Sigmoid colon (tissue), 7 donors: ENCODE measurements at places on chromosomes 2 and 18. TPM values are rescaled to one million over a fixed set of nuclear protein-coding genes. Genes with fewer than 3 reads are reported as not detected.

GRCh38 chr2:70356941-70357683 is 55.2 kb upstream of the FAM136A start:
- DNase-seq = no peak

Gene GAD1
- not detected for total RNA-seq

- DNase-seq = no peak
These were observed 12.0 kb downstream of the KCNK3 start for GRCh38 chr2:26704441-26704977.

Gene CD8A
- total RNA-seq = 0.36 TPM

- no peak for DNase-seq
These were observed 98.1 kb upstream of the HS6ST1 start for GRCh38 chr2:128416806-128417205.

- DNase-seq = no peak
These were observed 42.9 kb upstream of the SPHKAP start for GRCh38 chr2:228224410-228224809.

DNA sequence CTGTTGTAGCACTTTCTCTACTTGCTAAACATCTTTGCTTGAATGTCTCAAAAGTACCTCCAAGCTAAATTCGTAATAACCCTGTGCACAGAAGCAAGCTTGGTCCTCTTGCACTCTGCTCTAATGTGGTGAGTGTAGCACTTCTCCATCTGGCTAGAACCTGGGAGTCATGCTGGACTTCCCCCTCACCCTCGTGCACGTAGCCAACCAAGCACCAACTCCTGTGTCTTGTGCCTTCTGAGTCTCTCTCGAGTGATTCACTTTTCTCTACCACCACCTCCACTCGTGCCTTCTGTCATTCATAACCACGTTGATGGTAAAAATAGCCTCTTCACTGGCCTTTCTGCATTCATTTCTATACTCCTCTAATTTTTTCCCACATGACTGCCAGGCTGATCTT is 91.9 kb upstream of the KCNE4 start:
- no peak for DNase-seq

Gene NCKAP5
- total RNA-seq = 0.82 TPM

GRCh38 chr2:119724656-119725485 is 34.9 kb upstream of the PTPN4 start:
- no peak for DNase-seq

Gene GAL3ST2
- not detected for total RNA-seq

GRCh38 chr2:72886505-72887031 is 640 bp upstream of the SPR start:
- DNase-seq = no peak

Gene CRYBA2
- not detected for total RNA-seq

Gene HOXD10
- 46.0 TPM for total RNA-seq

DNA sequence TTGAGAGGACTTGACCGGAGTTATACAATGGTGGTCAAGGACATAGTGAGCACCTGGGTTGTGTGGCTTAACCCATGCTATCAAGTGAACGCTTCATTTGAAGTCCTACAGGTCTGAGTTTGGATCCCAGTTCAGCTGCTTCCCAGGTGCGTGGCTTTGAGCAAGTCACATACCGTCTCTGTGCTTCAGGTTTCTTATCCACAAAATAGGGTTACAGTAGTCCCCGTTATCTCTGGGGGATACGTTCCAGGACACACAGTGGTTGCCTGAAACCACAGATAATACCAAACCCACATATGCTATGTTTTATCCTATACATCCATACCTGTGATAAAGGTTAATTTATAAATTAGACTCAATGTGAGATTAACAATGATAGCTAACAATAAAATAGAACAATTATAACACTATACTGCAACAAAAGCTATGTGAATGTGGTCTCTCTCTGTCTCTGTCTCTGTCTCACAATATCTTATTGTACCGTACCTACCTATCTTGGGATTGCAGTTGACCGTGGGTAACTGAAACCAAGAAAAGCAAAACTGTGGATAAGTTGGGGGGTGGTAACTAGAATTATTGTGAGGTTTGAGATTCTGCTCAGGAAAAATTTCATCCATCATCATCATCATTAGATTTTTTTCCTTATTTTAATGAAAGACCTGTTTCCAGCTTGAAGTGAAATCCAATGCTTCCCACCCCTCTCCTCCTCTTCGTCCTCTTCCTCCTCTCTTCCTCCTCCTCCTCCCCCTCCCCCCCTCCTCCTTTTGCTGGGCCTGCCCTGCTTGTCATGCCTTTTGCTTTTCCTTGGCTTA is 22.7 kb downstream of the LBH start:
- no peak for DNase-seq

- no peak for DNase-seq
These were observed 255.3 kb downstream of the NR4A2 start for GRCh38 chr2:156077041-156077742.

Gene IMP4
- 76.4 TPM for total RNA-seq

- no peak for DNase-seq
These were observed 278.4 kb downstream of the TMX3 start for GRCh38 chr18:68436485-68436884.

GRCh38 chr2:229641676-229642075 is 72.7 kb downstream of the DNER start:
- DNase-seq = no peak

GRCh38 chr2:212032032-212032431 is 506.6 kb downstream of the ERBB4 start:
- DNase-seq = no peak

GRCh38 chr2:213995400-213996105 is 415.3 kb upstream of the VWC2L start:
- no peak for DNase-seq

Gene HES6
- total RNA-seq = 16.3 TPM

DNA sequence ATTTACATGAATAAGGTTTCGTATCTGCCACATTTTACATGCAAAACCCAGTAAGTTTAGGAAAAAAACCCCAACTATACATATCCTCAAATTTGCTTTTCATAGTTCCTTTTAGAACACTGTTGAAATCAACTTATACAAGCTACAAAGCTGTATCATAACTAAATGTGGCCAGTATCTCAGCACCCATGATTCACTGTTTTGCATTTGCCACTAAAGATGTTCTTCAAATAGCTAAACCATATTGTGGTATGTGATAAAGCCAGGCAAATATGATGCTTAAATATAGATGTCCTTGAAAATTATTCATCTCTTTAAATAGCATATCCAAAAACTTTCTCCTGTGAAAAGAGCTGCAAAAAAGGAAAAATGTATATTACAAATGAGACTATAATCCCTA is 29.9 kb downstream of the ROCK2 start:
- DNase-seq = no peak

GRCh38 chr2:113221846-113222245 is 48.1 kb downstream of the PSD4 start:
- no peak for DNase-seq

- no peak for DNase-seq
These were observed 171.4 kb downstream of the SETBP1 start for GRCh38 chr18:44851856-44852621.

Gene CFAP65
- not detected for total RNA-seq

Gene CYP27A1
- total RNA-seq = 27.2 TPM

DNA sequence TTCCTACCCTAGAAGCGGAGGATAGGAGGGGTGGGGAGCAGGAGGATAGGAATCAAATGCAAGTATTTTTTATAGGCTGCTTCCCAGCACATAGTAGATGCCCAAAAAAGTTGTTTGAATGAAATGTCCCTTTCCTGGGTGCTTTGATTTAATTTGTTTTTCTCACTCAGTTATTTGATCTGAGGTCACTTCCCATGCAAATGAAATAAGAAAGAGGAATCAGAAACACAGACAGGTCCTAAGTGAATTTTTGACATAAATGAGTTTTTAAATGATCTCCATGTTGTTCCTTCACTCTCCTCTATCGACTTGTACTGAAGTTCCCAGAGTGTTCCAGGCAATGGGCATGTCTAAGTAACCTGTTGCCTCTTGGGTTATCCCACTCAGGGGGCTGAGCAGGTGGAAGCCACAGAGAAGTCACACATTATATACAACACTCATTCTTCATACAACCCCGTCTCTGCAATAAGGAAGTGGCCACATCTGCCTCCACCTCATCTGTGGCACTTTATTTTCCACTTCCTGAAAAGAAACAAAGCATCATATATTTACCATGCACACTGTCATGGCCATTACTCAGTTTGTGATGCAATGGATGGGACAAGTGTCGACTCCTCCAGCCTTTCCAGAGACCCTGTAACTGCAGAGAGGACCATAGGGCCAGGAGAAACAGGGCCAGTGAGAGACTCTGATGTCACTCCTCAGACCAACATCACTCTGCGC is 81.9 kb upstream of the ZNF397 start:
- DNase-seq = no peak
